Stimulated activated CD8-positive, alpha-beta memory T cell treated with anti-CD3 and anti-CD28 coated beads, Interleukin-2, amount 100 ng/mL, for 1 hour (primary cell): ENCODE measurements at places on chromosomes 16 and 17.

GRCh38 chr17:81961521-81962498 is 823 bp upstream of the NOTUM start:
- no peak for DNase-seq

- DNase-seq: no peak
These were observed 2.1 kb downstream of the P2RX5 start for GRCh38 chr17:3693829-3694231.

GRCh38 chr17:76820039-76820438 is 48.2 kb upstream of the MGAT5B start:
- no peak for DNase-seq

DNA sequence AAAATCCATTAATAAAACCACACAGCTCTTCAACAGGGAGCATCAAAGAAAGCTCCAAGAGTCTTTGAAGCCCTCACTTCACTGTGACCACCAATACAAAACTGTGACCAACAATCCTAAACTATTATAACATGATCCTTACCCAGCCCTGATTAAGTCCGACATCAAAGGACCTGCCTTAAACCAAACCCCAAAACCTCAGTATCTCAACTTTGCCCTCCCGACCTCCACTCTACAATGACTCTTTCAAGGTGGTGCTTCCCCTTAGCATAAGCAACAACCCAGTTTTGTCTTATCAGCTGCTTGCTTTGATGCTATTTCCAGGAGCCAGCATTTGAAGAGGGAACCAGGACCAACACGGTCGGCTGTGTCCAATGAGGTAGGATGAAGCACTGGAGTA is 8.5 kb upstream of the PRSS22 start:
- no peak for DNase-seq

- peak; percentile 34 for DNase-seq
These were observed 86.1 kb downstream of the ZDHHC7 start for GRCh38 chr16:84925092-84925772.

GRCh38 chr17:73929860-73930430 is 273.5 kb upstream of the RPL38 start:
- no peak for DNase-seq

DNA sequence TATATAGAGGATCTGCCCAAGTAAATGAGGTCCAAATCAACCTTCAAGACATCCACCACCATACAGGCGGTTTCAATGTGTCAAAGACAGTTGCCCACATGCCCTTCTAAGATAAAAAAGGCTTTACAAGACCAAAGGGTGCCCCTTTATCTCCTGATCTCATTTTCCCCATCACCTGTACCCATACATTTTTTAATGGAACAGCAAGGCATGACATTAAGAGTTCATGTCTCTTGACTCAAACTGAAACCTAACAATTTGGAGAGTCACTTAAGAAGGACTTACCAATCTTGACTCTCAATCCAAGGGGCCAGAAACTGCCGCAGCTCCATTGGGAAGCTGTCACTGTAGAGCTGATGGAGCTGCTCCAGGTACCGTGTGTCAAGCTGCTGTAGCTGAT is 40.1 kb downstream of the STAT3 start:
- no peak for DNase-seq

DNA sequence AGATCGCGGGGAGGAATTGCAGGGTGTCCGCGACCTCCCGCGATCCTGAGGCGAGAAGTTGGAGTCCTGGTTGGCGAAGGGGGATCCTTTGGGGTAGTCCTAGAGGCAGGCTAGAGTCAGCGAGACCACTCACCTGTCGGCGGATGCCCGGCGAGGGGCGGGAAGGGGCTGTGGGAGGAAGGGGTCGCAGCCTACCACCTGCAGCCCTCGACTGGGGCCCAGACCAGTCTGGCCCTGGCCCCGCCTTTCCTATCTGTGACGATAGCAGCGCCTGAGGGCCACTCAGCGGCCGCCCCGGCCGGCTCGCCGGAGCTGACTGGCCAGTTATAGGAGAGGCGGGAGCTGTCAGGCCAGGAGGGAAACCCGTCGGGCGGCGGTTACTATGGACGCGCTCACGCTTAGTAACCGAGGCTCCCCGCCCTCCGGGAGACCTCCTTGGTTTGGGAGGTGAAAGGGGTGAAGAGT is at the start of gene TEKT3:
TSS of gene TEKT3 (minus strand) at position 213 of the 465 bp plus-strand sequence. CDS start 10,012 bp downstream, outside the sequence.
- DNase-seq: no peak

DNA sequence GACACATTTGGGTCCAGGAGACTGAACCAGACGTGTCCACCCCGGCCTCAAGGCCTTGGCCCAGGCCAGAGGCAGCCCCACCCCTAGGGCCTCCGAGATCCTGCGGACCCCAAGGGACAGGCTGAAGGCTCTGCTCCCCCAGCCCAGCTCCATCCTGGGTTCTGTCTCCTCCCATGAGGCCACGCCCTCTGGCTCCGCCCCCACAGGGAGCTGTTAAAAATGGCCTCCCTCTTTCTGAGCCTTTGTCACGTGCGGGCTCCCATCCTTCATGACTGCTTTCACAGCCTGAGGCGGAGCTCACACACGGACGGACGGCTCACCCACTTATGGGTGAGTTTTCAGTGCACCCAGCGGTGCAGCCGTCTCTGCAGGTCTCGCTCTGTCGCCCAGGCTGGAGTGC is 6.5 kb upstream of the CACNA1H start:
- no peak for DNase-seq

- no peak for DNase-seq
These were observed 309.3 kb downstream of the SLC39A11 start for GRCh38 chr17:72782985-72783701.

DNA sequence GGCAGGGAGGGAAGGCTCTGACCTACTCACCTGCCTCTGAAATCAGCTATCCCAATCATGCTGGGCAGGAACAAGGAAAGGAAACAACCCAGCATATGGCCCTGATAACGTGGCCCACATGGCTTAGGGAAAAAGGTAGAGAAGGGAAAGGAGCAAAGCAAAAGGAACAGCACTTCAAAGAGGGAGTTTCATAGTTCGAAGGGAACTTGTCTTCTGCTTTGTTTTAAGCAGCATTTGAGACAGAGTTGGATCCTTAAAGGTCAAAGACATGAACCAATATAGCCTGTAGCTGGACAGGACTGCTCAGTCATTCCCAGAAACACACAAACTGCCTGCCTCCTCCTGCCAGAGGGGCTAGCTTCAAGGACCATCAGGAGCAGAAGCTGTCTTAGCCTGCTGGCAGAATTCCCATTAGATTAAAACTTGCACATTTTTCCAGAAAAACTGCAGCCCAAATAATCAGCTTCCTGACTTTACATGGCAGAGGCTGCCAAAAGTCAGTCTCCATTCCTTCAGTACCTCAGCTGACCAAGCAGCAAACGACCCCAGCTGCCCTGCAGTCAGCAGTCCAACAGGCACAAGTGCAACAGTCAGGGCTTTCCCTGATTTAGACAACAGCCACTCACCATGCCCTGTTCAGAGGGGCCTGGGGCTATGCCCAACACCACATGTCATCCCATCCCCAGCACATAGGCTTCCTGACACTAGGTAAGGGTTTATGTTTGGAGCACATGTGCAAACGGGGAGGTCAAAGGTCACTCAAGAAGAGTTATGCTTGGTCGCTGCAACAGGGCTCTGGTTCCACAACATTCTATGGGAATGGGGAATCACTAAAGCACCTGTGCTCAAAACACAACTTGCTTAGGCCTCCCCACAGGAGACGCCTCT is 32.5 kb downstream of the RANBP10 start:
- no peak for DNase-seq

- DNase-seq: no peak
These were observed 16.1 kb downstream of the RECQL5 start for GRCh38 chr17:75650874-75651273.

DNA sequence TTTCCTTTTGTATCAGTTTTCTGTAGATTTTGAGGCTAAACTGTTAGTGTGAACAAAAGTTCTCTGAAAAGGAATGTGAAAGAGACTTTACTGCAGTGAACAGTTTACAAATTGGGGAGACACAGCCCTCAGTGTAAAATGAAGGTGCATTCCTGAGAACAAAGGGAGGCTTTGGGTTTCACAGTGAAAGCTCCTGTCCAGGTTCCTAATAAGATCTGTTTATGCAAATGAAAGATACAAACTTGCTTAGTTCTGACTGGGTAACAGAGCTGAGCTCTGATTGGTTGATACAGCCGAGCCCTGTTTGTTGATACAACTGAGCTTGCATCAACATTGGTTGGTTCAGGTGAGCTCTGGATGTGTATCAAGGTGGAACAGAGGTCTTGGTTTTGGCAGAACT is 8.3 kb upstream of the CDRT15 start:
- DNase-seq: no peak

DNA sequence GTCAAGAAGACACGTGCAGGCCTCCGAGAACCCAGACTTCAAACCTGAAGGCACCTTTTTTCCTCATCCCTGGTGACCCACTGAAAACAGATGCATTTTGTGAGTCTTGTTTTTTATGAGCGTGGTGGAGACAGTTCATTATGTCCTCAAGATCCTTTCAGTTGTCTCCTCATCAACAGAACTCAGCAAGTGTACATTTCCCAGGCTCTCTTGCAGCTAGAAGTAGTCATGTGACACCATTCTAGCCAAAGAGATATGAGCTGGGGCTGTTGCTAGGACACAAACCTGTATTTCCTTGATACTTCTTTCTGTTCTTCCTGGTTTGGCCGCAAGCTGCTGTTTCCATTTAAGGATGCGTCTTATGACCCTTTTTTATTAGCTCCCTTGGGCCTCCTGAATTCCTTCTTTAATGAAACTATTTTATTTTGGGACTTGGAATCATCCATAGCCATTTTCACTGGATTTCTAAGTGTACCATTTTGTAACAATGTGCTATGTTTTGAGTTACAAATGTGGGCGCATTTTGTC is 135.7 kb upstream of the FOXF1 start:
- DNase-seq: no peak

- DNase-seq: no peak
These were observed 337.4 kb downstream of the WWOX start for GRCh38 chr16:78436846-78437245.

- no peak for DNase-seq
These were observed 384.5 kb downstream of the SNX29 start for GRCh38 chr16:12361016-12361415.

GRCh38 chr17:3773511-3773910 is 27.5 kb downstream of the ITGAE start:
- no peak for DNase-seq

DNA sequence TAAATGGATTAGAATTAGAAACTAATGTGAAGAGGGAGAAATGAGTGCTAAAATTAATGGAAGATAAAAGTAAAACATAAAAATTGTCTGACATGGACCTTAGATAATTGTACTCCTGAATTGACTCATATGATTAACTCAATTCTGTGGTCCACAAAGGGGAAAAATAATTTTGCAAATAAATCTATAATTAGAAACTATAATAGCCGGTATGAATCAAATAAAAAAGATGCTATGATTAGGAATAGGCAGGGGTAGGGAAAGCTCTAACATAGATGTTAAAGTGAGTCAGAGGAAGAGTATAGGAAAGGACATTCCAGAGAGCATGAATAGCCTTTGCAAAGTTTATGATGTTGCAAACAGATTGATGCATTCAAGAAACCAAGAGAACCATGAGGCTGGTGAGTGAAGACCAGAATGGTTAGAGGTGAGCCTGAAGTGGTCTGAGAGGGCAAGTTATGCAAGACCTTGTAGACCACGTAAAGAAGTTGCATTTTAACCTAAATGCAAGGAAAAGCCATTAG is 262.1 kb upstream of the CA10 start:
- no peak for DNase-seq

DNA sequence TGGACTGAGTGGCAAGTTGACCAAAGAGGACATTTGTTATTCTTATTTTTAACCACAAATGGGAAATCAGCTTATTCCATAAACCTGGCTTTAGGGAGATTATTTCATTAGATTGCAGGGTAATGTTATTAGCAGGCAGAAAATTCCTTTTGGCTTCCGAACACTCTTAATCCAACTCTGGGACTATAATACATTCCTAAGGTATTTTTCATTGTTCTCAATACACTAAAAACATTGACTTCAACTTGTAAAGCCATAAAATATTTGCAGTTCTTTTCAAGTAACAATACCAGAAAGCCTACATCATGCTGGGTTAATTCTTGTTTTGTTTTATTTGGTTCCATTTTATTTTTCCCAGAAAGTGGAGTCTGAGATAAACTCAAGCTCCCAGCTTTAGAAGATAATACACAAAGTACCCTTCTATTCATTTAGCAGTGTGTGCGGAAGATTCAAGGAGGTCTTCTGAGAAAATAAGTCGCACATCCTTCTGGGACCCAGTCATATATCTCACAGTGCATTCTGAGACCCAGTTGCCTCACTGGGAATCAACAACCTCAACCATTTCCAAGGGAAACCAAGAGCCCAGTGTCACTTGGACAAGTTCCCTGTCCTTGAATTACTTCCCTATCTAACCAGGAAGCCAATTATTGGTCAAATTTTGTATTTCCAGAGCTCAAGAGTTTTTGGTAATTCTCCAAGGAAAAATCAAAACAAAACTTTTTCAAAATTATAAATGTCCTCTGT is 389.6 kb upstream of the DYNLRB2 start:
- DNase-seq: no peak

DNA sequence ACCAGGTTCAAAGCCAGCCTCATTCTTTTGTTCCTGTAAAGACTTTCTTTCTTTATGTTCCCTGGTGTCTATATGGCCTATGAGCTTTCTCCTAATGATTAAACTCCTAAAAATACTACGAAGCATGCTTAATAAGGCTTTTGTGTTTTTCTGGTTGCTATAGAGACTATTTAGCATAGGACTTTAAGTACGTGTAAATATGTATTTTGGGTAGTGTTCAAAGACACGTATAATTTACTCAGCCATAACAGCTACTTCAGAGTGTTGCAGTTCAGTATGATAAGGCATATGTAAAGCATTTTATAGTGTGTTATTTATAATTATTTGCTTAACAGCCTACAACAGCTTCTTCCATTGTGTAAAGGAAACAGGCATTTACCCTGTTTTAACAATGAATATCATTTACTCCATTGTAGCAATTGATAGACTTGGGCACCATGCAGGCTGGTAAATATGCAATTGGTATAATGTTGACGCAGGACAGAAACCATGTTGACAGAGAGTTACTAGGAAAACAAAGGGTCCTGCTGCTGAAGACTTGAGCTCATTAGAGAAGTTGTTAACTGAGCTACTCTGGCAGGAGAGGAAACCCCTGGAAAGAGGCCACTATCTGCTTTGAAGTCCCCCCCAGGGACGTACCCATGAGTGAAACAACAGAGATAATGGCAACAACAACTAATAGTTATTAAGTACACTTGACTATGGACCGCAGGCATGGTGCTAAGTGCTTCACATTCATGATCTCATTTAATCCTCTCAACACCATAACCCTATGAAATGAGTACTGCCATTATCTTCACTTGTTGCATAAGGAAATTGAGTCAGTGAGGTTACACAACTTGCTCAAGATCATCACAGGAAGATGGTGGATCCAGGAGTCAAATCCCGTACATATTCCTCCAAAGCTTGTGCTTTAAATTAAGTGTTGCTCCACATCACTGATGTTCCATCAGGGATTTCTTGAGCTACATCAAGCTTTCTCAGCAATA is 342.2 kb upstream of the DYNLRB2 start:
- no peak for DNase-seq
